Effector CD4-positive, alpha-beta T cell (primary cell): ENCODE measurements at places on chromosomes 11 and 22.

GRCh38 chr22:45503050-45503815, 550 bp downstream of the FBLN1 start:
- no peak for DNase-seq

- DNase-seq, result no peak
These were observed 102.7 kb upstream of the PARVA start for GRCh38 chr11:12274558-12275197.

- DNase-seq, result no peak
These were observed 13.5 kb upstream of the CYB5R2 start for GRCh38 chr11:7686761-7687160.

GRCh38 chr11:75298191-75298975, 53.1 kb downstream of the ARRB1 start:
- no peak for DNase-seq

- no peak for DNase-seq
These were observed 4.7 kb downstream of the RIBC2 start for GRCh38 chr22:45418056-45418769.

DNA sequence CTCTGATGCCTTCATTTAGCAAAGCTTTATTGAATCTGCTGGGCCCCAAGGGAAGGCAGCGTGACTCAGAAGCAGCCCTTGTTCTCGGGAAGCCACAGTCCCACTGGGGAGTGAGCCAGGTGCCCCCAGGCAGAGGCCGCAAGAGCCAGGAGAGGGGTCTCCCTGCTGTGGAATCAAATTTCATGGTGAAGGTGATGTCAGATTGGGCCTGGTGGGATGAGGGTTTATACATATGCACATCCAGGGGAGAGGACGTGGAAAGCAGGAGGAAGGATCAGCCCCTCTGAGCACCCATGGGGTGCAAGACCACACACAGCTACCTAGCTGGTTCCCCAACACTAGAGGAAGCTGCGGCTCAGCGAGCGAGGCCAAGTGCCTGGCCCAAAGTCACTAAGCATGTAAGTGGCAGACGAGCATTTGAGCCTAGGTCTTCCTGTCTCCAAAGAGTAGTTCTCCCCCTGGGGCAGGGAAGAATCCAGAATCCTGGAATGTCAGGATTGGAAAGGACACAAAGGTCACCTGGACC, 2.0 kb downstream of the SYNGR1 start:
- DNase-seq, result no peak

GRCh38 chr11:116518141-116518540, 254.6 kb downstream of the BUD13 start:
- no peak for DNase-seq

DNA sequence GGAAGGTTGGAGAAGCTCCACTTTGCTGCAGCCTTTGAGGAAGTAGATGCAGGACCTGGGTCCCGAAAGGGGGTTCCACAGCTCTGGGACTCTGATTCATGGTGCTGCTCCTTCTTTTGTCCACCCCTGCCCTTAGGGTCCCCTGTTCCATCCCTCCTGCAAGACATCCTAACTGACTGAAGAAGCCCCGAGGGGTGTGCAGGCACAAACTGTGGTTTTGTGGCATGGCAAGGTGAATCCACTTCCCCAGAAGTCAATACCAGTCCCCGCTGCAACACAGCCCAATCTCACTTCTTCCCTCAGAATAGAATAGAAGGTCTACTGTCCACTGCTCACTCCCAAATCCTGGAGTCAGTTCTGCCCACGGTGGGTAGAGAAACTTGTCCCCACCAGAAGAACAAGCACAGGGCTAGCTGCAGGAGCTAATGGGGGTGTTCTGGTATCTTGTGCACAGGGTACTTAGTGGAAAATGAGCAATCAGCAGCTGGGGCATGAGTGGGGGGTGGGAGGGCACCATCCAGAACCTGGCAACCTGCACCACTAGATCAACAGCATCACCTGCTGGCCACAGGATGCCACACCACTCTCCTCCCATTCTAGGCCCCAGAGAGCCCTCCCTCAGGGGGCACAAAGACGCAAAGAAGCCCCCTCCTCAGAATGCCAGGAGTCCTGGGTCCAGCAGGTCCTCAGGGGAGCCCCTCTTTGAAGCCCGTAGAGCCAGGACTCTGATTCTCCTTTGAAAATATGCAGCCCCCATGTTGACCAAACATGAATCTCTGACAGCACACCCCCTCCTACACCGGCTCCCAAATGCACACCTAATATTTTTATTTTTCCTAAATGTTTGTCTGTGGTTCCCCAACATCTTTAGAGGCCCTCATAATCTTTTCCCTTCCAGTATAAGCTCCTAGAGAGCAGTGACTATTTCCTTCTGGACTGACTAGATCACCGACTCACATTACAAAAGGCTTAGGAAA, 14.1 kb downstream of the SPATA19 start:
- DNase-seq, result no peak

GRCh38 chr11:33262011-33262645, 4.9 kb downstream of the HIPK3 start:
- DNase-seq, result no peak

GRCh38 chr11:46012185-46012584, 89.7 kb downstream of the LARGE2 start:
- DNase-seq, result no peak

DNA sequence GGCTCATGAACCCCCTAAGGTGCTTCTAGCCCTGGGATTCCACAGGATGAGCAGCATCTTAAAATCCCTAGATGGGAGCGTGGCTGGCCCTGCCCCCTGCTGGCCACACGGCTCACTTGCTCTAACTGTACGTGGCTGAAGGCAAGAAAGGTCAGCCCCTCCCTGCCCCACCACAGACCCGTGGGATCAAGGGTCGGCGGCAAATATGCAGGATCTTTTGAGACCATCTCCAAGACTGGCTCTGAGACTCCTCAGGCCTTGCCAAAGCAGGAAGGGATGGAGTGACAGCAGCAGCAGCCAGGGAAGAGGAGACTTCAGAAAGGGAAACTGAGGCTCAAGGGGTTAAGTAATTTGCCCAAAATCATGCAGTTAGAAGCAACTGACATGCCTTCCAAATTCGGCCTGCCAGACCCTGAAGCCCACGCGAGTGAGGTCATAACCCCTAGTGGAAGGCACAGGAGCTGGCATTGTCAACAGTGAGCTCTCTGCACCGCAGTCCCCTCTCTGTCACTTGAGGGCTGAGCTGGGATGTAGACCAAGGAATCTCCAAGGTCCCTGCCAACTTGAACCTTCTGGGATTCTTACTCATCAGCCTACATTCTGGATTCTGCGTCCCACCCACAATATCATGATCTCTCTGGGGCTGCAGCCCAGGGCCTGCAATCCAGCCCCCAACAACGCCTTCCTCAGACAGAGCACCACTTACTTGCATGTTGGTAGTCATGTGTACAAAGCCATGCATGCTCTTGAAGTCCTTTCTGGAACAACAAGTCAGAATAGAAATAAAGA, 31.4 kb downstream of the CREB3L1 start:
- DNase-seq, result peak; percentile 59

GRCh38 chr22:24582056-24582814, 10.6 kb downstream of the LRRC75B start:
- no peak for DNase-seq

- no peak for DNase-seq
These were observed 699 bp downstream of the AIFM3 start for GRCh38 chr22:20967697-20968211.

GRCh38 chr22:46542011-46542985, 4.9 kb upstream of the CELSR1 start:
- peak; percentile 53 for DNase-seq
